ENCODE measurements at places on chromosomes 13 and 19. TPM values are rescaled to one million over a fixed set of nuclear protein-coding genes. Genes with fewer than 3 reads are reported as not detected.

DNA sequence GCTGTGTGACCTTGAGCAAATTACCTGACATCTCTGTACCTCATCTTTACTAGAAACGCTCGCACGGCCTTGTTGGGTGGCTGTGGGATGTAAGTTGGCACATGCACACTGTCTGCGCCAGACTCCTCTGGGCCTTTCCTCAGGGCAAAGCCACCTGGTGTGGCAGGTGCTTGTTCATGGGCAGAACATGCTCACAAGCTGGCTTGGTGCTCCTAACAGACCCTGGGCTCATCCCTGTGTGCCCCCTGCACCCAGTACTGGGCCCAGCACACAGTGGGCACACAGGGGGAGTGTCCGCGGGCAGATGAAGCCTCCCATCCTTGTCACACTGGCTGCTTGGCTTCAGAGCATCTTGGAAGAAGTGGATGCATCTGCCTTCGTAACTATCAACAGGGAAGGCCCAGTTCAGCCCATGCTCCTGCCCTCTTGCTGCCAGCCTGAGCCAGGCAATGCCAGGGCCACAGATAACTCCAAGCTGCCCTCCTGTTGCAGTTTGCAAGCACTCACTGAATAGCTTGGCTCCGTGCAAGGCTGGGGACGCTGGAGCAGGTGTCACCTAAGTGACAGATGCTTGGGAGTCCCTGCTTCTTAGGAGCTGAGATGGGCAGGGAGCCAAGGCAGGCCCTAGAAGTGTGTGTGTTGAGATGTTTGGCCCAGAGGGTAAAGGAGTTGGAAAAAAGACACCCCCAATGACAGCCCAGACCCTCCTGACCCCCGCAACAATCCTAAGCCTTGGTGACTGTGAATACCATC lies 123.9 kb downstream of the TUBA3C start:
- no peaks in the 10 kb centered on the region for H3K4me1 ChIP-seq
- no peaks in the 10 kb centered on the region for H3K27me3 ChIP-seq
- DNase-seq, result no peak
- no peak overlapping the region for H3K27ac ChIP-seq
- no peak overlapping the region for H3K4me3 ChIP-seq

DNA sequence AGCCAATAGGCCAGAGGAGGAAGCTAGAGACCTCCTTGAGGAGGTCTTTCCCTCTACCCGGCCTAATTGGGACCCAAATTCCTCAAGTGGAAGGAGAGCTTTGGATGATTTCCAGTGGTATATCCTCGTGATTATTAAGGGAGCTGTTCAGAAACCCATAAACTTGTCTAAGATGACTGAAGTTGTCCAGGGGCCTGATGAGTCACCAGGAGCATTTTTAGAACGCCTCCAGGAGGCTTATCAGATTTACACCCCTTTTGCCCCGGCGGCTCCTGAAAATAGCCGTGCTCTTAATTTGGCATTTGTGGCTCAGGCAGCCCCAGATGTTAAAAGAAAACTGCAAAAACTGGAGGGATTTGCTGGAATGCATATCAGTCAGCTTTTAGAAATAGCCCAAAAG lies 198.1 kb downstream of the ZNF486 start:
- DNase-seq, result no peak
- H3K27ac ChIP-seq, result no peak overlapping the region
- no peaks in the 10 kb centered on the region for H3K36me3 ChIP-seq
- no peaks in the 10 kb centered on the region for H3K4me1 ChIP-seq
- no peak overlapping the region for H3K4me3 ChIP-seq

- no peaks in the 10 kb centered on the region for H3K4me1 ChIP-seq
- DNase-seq, result no peak
- no peak overlapping the region for H3K27ac ChIP-seq
- no peaks in the 10 kb centered on the region for H3K27me3 ChIP-seq
Observed at GRCh38 chr13:102038787-102039186, 363.1 kb downstream of the FGF14 start.

DNA sequence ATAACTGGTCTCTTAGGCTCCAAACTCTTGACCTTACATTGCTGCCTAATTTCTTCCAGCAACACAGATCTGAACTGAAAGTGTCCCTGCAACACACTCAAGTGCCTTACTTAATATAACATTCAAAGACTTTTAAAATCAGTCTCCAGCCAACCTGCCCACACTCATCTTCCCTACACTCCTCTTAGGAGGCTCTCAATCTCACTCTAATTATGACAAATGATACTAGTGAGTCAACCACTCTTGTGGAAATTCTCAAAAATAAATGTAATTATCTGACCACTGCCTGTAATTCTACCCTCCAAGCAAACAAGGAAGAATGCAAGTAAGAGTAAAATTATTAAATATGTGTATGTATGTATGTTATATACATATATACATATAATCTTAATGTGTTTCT lies 348.1 kb upstream of the MIR17HG start:
- H3K4me1 ChIP-seq, result no peaks in the 10 kb centered on the region
- no peaks in the 10 kb centered on the region for H3K36me3 ChIP-seq
- H3K27me3 ChIP-seq, result no peaks in the 10 kb centered on the region
- no peak for DNase-seq
- no peak overlapping the region for H3K27ac ChIP-seq

SERPINE3 gene
- not detected for total RNA-seq
